ENCODE measurements at places on chromosomes 6 and 20.
A peak's percentile ranks its signal among the peaks of the same experiment; 100 is the strongest.

DNA sequence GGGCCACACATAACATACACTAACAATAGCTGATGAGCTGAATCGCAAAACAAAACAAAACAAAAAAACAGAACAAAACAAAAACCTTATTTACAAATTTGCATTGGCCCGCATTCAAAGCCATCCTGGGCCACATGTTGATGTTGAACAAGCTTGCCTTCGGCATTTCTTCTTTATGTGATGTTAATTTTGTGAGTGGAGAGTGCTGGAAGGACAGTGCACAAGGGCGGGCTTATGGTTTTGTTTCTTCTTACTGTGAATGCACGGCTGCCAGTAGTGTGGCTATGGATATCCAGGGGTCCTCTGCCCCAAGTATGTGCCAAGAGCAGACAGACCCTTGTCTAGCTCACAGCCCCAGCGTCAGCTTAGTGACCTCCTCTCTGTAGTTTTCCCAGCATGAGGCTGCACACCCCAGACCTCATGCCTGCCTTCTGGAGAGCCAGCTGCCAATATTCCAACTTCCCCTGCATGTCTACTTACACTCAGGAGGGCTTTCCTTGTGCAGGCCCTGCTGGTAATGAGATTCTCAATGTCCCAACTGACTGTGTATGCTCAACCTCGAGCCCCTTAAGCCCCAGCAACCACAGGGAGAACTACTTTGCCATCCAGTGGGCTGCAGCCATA lies 24.9 kb downstream of the ZNF292 start:
- ATAC-seq: no peak

DNA sequence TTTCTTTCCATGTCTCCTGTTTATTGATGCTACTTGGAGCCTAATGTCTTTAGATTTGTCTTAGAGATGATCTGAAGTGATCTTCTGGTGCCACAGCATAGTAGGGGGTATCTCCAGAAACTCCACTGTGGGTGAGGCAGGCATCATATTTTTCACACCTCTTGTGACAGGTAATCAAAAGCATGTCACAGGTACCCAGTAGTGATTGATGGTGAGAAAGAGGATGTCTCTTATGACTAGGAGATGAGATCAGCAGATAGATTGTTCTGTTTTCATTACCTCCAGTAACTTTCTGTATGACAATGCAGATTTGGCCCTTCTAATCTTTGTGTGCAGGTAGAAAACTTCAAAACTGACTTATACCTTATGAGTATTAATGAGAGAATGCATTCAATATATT lies 13.5 kb downstream of the NCOA7 start:
- peak; percentile 82 for ATAC-seq

GRCh38 chr20:44692932-44693480 lies 22.2 kb upstream of the CCN5 start:
- ATAC-seq: no peak

- no peak for ATAC-seq
These were observed 55.1 kb downstream of the TBXT start for GRCh38 chr6:166112580-166112979.

DNA sequence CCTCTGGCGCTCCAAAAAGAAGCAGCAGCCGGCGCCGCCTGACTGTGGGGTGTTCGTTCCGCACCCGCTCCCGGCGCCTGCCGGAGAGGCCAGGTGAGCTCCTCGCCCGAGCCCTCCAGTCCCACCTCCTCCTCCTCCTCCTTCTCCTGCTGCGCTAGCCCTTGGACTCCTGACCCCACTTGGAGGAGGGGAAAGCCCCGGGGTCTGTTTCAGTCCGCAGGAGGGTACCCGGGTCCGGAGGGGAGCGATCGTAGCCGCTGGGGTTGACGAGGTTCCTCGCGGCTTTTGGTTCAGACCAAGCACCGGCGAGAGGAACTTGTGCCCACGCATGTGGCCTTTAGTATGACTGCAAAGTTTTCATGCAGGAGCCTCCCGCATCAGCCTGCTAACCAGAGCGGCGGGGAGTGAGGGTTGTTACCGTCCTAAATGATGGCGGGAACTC lies 493 bp downstream of the CRYBG1 start:
- peak; percentile 63 for ATAC-seq

GRCh38 chr20:45111799-45112471 lies 3.0 kb downstream of the WFDC5 start:
- ATAC-seq: no peak

GRCh38 chr6:102950967-102951366 lies 1557.5 kb downstream of the GRIK2 start:
- ATAC-seq: no peak

DNA sequence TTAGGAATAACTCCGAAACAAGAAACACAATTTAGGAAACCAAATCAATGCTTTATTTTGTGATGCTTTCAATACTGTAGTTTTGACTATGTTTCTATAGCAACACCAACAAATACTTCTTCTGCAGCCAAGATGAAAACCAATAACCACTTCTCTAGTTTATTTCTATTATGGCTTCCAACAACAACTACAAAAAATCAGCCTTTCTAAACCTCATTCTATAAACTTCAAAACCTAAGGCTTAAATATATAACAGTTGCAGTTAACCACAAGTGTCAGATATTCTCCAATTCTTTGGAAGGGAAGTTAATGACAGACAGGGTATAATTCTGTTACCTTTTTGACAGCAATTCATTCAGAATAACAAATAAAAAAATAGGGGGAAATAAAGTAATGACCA lies 80.9 kb downstream of the EPB41L2 start:
- no peak for ATAC-seq

- no peak for ATAC-seq
These were observed 65.9 kb downstream of the TPD52L1 start for GRCh38 chr6:125219361-125219895.

DNA sequence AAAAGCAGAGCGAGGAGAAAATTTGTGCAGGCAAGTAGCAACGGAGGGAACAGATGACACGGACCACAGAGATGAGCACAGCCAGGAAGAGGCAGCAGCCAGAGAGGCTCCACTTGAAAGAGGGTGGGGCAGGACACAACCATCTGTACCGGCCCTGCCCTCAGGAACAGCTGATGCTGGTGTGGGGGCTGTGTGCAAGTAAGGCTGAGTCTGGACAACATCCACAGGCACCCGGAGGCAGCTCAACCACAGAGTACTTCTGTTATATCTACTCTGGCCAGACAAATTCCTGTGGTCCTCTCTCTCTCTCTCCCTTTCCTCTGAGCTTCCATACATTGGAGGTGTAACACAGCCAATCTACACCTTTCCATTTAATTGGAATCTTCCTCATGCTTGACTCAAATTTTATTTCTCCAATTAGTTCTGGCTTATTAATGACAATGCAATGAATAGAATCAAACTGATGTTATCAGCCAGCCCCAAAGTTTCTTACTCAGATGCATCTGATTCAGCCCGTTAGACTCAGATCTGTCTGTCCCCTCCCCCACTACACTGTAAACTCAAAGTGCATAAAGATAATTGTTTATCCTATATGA lies 24.9 kb downstream of the KIF13A start:
- no peak for ATAC-seq

- ATAC-seq: no peak
These were observed 301.4 kb upstream of the STXBP5 start for GRCh38 chr6:146902846-146903245.

DNA sequence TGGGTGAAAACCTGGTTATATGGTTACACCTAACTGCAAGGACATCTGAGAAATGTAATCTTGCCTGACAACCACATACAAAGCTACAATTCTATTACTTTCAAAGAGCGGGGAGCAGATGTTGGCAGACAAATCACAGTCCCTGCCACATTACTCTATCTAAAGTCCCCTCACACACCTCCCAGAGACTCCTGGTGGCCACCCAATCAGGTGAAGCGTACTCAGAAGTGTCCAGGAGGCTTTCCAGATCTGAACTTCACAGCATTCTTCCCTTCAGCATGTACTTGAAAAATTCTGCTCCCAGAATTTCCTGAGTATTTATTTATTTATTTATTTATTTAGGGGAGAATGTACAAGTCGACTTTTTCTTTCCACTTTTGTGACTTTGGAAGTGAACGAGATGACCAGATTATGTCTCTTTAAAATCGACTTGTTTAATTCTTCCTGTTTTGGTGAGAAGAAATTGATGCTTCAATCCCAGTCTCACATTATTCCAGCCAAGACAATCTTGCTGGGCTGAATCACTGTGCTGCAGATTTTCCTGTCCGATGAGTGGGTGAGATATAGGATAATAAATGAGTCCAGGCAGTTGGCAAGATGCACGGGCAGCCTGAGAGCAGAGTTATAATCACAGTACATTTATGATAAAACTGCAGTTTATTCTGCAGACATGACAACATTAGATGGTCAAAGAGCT lies 46.9 kb upstream of the POPDC3 start:
- no peak for ATAC-seq

GRCh38 chr20:59495894-59496510 lies 108.3 kb upstream of the PHACTR3 start:
- peak; percentile 52 for ATAC-seq

Data from activated T-helper 17 cell treated with anti-CD3 and anti-CD28 coated beads, Interleukin-2, amount 50 U/mL, for 72 hours (primary cell).